ENCODE measurements at places on chromosomes 2 and 18.

DNA sequence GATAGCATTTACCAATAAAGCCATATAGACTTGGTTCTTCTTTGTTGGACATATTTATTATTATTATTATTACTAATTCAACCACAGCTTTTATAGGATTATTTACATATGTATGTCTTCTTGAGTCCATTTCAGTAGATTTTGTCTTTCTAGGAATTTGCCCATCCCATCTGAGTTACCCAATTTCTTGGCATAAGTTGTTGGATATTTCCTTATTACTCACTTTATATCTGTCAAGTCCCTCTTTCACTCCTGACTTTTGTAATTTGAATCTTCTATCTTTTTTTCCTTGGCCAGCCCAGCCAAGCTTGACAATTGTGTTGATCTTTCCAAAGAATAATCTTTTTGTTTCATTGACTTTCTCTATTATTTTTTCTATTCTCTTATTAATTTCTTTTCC, 543.7 kb downstream of the SUCLG1 start:
- no peaks in the 10 kb centered on the region for H3K27me3 ChIP-seq
- no peak overlapping the region for H3K27ac ChIP-seq
- no peak for DNase-seq
- H3K4me1 ChIP-seq, result no peaks in the 10 kb centered on the region
- no peaks in the 10 kb centered on the region for H3K36me3 ChIP-seq
- H3K4me3 ChIP-seq, result no peak overlapping the region

DNA sequence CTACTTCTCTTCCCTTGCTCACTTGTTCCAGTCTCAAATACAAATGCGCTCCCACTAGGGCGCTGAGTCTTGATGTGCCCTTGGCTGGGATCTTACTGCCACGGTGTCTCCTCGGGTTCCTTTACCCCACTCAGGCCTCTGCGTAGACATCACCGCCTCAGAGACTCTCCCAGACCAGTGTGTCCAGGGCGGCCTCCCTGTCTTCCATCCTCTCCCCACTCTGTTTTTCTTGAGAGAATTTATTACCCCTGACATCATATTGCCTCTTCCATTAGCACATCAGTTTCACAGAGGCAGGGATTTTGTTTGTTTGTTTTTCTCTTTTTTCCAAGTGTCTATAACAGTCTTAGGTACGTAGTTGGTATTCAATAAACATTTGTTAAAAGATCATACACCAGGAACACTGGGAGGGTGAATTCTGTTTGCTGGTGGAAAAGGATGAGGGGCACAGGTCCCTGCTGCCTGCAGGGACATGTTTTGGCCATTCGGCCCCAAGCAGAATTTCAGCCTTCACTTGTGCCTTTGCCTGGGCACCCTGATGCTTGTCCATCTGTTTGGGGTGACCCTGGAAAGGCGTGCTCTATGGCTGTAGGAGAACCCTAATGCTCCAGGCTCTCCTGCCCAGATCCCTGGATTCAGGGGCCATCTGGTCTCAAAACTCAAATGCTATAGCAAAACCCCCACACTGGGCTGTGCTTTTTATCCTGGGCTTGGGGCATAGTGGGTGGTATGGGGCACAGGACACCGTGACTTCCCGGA, 55.0 kb downstream of the RPL37A start:
- no peaks in the 10 kb centered on the region for H3K36me3 ChIP-seq
- DNase-seq, result no peak
- peaks cover 14% of the 10 kb centered on the region for H3K27me3 ChIP-seq
- no peak overlapping the region for H3K27ac ChIP-seq

DNA sequence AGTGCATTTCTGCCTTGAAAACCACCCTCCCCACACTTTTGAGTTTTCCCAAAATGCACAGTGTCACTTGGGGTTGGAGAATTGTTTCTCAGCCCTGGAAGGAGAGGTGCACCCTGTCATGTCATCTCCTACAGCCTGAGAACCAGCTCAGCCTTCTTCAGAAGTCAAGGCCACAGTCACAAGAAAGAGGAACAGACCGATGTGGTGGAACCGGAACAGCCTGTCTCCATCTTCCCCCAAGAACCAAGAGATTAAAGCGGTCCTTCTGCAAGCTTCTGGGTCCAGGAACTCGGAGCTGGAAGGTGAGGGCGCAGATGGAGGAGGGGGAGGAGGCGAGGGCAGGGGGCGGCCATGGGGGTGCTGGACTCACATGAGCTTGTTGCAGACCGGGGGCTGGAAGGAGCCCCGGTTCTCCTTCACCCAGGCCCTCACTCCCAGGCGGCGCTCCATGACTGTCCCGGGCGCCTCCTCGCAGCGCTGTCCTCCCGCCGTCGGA, 248 bp downstream of the HAAO start:
- H3K4me3 ChIP-seq, result peak overlapping the region; percentile 92
- H3K27me3 ChIP-seq, result no peaks in the 10 kb centered on the region
- H3K4me1 ChIP-seq, result peaks cover 47% of the 10 kb centered on the region
- no peak for DNase-seq
- H3K36me3 ChIP-seq, result peaks cover 2% of the 10 kb centered on the region
- H3K27ac ChIP-seq, result peak overlapping the region; percentile 93

DNA sequence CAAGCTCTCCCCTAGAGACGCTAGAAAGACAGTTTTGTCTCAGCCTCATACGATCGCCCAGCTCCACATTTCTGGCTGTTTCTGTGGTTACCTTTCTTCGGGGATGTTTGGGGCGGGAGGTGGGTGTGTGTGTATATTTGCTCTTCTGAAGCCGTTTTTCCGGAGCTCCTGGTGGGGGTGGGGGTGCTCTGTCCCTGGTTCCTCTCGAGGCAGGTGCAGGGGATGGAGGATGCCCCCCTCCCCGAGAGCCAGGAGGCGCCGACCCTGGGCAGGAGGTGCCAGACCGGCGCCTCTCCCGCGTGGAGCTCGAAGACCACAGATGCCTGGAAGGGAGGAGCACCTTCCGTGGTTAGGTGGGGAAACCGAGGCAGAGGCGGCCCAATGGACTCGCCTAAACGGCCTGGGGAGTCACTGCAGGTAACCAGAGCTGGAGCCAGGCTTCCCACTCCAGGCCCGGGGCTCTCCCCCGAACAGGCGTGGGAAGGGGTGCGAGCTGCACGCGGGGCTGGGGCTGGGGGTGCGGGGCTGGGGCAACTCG, 694 bp upstream of the HPCAL1 start:
- DNase-seq, result no peak
- peaks cover 2% of the 10 kb centered on the region for H3K36me3 ChIP-seq
- peak overlapping the region; percentile 96 for H3K4me3 ChIP-seq
- peak overlapping the region; percentile 80 for H3K27ac ChIP-seq
- peaks cover 58% of the 10 kb centered on the region for H3K4me1 ChIP-seq
- no peaks in the 10 kb centered on the region for H3K27me3 ChIP-seq

DNA sequence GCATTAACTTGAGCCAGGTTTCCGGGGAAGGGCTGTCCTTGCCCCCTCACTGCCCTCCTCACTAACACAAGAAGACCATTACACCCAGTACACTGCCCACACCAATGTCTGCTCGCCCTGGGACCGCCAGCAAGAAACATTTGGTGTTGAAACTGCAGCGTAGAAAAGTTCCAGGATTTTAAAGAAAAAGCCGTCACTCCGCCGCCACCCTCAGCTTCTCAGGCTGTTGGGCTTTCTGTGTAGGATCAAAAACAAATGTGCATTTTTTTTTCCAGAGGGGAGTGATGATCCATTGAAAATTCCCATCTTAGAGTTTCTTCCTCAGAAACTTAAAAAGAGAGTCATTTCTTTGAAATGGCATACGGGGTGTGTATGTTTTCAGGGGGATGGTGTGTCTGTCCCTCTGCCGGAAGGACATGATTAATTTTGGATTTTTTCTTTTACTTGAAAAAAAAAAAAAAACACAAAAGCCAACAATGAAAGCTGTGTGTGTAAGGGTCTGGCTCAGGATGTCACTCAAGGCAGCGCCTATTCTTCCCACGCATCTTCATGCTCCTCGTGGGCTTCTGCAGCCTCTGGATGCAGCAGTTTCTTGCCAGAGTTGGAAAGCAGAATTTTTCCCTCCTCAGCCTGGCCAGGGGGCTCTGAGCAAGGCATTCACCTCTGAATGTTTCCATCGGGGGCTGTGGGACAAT, 184.9 kb downstream of the GLI2 start:
- H3K4me3 ChIP-seq, result no peak overlapping the region
- peaks cover 3% of the 10 kb centered on the region for H3K27me3 ChIP-seq

DNA sequence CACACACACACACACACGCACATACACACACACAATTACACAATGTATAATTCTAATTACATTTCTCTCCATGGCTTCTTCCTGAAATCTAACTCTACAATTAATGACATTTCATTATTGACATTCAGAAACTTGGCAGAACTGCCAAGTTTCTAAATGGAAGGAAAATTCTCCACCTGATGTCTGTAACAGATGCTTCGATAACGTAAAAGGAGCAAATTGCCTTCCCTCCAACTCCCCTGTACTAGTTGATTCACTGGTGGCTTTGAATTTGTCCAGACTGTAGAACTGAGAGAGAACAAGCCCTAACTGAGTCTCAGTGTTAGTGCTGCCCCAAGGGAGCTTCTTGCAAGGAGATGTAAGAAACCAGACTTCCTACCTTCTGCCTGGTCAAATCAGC, 255.1 kb upstream of the TMEM200C start:
- DNase-seq, result no peak
- peaks cover 6% of the 10 kb centered on the region for H3K36me3 ChIP-seq
- no peaks in the 10 kb centered on the region for H3K4me1 ChIP-seq
- H3K27me3 ChIP-seq, result no peaks in the 10 kb centered on the region
- no peak overlapping the region for H3K27ac ChIP-seq
- H3K4me3 ChIP-seq, result no peak overlapping the region

Data from activated B cell treated with CpG ODN at 0.5 μM for 24 hours (primary cell).